ENCODE measurements at places on chromosomes 12 and 14.

- no peak for DNase-seq
These were observed 82.6 kb upstream of the COCH start for GRCh38 chr14:30791522-30792351.

- no peak for DNase-seq
These were observed 306.6 kb downstream of the DAD1 start for GRCh38 chr14:22282417-22282816.

GRCh38 chr14:50773632-50774541 lies 57.1 kb downstream of the NIN start:
- peak; percentile 65 for DNase-seq

GRCh38 chr12:47396902-47397663 lies 308.7 kb downstream of the RPAP3 start:
- no peak for DNase-seq

GRCh38 chr12:23350808-23351207 lies 598.7 kb downstream of the SOX5 start:
- DNase-seq, result no peak
